Fibroblast of skin of back (primary cell): ENCODE measurements at places on chromosomes 2 and 18.
A peak's percentile ranks its signal among the peaks of the same experiment; 100 is the strongest.

DNA sequence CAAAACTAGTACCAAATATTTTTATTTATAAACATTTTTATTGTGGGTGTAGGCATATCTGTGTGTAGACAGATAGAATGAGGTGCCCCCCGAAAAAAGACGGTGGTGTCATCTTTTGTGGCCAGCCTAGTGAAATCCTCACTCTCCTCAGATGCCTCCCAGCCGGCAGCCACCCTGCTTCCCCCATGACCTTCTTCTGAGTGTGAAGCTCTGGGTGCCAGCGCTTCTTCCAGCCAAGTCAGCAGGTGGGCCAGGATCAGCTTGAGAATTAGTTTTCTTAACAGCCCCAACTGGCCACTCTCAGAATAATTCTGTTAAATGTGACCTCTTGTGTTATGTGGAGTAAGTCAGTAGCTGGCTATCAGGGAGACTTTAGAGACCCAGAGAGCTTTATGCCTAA is 229.6 kb upstream of the FOSL2 start:
- DNase-seq: no peak

DNA sequence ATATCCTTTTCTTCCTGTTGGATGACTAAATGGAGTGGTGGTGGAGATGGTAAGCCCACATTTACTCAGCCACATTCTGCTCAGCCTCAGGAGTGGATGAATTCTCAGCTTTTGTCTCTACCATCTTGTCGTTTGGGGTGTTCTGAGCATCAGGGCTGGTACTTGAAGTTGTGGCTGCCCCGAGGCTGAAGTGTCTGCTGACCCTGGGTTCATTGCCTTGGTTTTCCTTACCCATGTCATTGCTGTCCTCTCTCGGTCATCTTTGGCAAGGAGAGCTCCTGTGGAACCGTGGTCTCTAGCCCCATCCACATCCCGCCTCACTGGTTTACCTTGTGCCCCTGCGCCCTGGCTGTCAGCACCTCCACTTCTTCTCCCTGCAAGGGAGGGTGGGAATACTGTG is 71.9 kb downstream of the GPR39 start:
- DNase-seq: no peak

GRCh38 chr2:128310761-128311160 is 7.9 kb downstream of the HS6ST1 start:
- DNase-seq: no peak

GRCh38 chr2:177172034-177172880 is 40.3 kb upstream of the HNRNPA3 start:
- DNase-seq: peak; percentile 90

DNA sequence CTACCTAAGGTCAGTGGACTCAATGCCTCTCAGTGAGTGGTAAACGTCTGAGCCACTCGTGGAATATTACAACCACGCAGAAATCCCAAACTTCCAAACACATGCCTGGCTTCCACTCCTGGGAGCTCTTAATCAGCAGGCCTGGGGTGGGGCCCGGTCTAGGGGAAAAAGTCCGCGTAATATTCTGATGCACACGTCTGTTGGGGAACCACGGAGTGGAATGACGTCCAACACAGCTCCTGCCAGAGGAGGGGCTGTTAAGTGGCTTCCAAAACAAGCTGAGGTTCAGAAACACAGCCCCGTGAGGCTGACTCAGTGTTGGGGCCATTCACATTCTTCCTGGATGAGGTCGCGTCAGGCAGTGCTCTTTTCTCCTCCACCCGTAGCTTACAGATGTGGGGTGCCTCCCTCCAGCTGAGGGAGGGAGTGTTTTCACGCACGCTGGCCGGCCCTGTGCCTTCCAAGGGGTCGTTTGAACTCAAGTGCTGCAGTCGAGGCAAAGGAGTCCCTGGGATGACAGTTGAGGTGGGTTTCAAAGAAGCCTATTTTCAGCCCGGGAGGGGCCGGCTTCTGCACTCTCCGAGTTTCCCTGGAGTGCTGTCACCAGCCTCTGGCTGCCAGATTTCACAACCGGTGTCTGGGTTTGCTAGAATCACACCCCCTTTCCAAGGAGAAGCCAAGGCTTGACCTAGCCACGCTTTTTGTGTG is 73.1 kb downstream of the ACKR3 start:
- peak; percentile 99 for DNase-seq

- DNase-seq: peak; percentile 99
These were observed 50.2 kb upstream of the PLB1 start for GRCh38 chr2:28445448-28446258.

DNA sequence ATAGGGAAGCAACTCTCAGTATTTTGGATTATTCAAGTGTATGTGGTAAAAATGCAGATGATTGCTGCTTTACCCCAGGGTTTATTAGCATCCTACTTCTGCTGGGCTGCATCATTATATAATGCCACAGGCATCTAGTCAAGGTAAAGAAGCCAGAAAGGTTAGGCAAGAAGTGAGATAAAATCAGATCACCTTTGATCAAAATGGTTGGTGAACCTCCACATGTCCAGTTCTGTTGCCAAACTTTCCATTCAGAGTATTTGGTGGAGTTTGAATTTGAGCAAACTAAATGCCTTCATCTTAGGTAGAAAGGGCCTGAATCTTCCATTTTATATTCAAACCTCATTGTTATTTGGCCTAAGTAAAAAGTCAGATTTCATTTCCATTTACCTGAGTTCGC is 29.7 kb upstream of the NOSTRIN start:
- DNase-seq: no peak

- DNase-seq: no peak
These were observed 142.3 kb upstream of the TANK start for GRCh38 chr2:161017780-161018470.

DNA sequence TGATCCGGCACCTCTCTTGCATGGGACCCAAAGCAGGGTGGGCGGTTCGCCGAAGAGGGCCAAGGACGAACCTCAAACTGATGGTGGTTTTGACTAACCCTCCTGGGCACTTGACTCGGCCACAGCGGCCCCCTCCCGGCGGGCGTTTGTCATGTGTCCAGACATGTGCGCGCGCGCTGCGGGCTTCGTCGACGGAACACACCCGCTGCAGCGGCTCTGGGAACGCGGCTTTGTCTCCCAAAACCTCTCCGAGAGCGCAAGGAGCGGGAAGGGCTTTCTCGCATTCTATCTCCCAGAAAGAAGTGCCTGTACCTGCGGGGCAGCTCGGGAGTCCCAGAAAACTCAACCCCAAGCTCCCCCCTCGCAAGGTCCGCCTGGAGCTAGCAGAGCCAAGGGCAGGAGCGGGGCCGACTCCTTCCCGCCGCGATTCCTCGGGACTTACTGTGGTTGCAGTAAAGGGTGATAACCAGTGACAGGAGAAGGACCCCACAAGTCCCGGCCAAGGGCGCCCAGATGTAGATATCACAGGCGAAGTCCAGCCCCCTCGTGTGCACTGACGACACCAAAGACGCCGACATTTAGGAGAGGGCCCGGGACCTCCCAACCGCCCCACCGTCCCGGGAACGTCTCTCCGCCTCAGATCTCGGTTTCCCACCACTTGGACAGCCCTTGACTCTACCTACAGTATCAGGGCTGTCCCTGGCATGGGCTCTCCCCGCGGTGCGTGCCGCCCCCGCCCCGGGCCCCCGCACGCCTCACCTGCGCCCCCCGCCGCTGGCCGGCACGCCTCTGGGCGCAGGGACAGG is 1.6 kb downstream of the CD8A start:
- no peak for DNase-seq

- DNase-seq: no peak
These were observed 1620.9 kb upstream of the NXPH2 start for GRCh38 chr2:140401056-140401455.

DNA sequence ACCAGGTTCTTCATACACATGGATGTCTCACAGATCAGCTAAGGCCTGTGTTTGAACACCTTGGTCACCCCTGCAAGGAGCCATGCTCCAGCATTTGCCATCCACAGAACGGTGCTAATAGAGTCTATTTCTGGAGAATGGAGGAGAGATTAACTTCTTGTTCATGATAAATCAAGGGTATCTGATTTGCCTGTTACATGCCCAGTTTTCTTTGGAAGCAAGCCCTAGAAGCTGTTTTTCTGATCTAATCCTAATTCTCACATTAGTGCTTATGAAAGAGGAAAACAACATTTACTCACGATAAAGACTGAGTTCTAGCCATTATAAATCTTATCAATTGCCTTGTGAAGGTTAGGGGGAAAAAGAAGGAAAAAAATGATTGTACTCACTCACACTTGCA is 119.6 kb upstream of the DTNA start:
- DNase-seq: no peak

DNA sequence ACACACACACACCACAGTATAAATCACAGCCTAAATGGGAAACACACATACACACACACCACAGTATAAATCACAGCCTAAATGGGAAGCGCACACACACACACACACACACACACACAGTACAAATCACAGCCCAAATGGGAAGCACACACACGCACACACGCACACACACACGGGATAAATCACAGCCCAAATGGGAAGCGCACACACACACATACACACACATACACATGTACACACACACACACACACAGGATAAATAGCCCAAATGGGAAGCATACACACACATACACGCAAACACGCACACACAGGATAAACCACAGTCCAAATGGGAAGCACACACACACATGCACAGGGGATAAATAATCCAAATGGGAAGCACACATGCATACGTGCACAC is 68.1 kb downstream of the ADNP2 start:
- DNase-seq: no peak
